ENCODE measurements at places on chromosomes 4 and X. TPM values are rescaled to one million over a fixed set of nuclear protein-coding genes. Genes with fewer than 3 reads are reported as not detected.

DNA sequence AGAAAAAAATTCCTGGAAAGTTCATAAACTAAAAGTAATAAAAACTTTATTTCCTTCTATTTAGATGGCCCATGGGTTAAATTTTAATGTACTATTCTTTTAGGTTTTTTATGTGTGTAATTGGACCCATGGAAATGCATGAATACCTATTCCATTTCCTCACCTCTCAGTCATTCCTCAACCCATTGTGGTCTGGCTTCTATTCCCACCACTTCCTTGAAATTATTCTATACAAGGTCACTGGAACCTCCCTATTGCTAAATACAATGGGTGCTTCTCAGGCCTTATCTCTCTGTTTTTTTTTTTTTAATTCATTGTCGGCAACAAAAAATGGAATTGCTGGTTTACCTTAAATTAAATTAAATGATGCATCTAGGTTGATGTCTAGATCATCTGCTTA is 17.2 kb downstream of the SLC39A8 start:
- DNase-seq = no peak

GRCh38 chrX:46268412-46268811 is 276.8 kb downstream of the ZNF674 start:
- peak; percentile 63 for DNase-seq

DNA sequence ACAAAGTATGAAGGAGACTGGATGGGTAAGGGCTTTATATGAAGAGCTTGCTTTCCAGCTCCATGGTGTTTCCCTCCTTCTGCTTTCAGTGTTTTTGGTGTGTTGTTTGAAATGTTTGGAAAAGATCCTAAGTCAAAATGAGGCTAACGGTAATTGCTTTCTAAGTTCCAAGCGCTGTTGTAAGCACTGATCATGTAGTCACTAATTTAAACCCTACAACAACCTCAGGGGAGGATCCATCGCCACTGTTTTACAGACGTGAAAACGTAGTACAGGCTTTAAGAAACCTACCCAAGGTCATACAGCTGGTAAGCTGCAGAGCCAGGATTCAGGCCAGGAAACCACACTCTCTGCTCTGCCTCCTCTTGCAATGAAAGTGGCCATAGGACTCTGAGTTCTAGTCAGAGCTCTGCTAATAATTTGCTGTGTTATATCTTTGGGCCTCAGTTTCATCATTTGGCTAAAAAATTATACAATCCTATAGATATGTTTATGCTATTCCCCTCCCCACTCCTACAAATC is 102.9 kb upstream of the PGRMC2 start:
- no peak for DNase-seq

- DNase-seq = peak; percentile 81
These were observed 1.3 kb downstream of the BDH2 start for GRCh38 chr4:103098341-103098740.

Gene CWH43
- not detected for total RNA-seq

Gene HS3ST1
- total RNA-seq = 0.16 TPM

Gene HPGDS
- not detected for total RNA-seq
